ENCODE measurements at places on chromosomes 4 and X.

GRCh38 chrX:96841325-96841724 is 42.4 kb upstream of the RPA4 start:
- DNase-seq, result no peak

DNA sequence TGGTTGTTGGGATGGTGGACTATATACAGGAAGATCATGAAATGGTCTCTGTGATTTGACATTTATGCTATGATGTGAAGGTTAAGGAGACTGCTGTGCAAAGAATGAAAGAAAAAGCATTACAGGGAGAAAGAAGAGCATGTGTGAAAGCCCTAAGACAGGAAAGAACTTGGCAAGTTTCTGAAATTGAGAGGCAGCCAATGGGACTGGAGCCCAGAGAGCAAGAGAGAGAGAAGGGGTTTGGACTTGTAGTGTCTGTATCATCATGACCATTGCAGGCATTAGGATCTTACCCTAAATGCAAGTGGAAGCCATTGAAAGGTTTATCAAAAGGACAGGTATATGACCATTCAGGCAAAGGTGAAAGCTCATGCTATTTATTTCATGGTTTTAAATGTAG is 147.1 kb downstream of the NAA11 start:
- DNase-seq, result no peak

- DNase-seq, result no peak
Measured at GRCh38 chrX:53685711-53686110, 808 bp downstream of the HUWE1 start.

DNA sequence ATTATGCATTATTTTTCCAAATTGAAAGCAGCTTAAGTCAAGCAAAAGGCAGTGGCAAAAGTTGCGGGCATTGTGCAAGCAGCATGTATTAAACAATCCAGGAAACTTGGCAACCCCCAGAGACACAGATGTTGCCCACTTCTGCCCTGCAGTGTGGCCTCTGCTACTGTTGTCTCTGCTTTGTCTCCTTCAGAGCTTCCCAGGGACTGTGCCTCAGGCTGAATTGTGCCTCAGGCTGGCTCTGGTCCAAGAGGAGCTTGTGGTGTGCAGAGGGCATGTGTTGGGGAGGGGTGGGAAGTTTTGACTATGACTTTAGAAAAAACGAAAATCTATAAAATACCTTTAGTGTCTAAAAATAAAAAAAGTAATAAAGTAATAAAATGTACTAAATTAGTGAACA is 201.4 kb downstream of the CCSER1 start:
- no peak for DNase-seq

- peak; percentile 15 for DNase-seq
Measured at GRCh38 chrX:106177982-106178321, 9.8 kb downstream of the PWWP3B start.

- no peak for DNase-seq
Measured at GRCh38 chr4:140047786-140048185, 106.2 kb downstream of the MAML3 start.

- no peak for DNase-seq
Measured at GRCh38 chr4:15890246-15890829, 48.2 kb downstream of the FGFBP1 start.

DNA sequence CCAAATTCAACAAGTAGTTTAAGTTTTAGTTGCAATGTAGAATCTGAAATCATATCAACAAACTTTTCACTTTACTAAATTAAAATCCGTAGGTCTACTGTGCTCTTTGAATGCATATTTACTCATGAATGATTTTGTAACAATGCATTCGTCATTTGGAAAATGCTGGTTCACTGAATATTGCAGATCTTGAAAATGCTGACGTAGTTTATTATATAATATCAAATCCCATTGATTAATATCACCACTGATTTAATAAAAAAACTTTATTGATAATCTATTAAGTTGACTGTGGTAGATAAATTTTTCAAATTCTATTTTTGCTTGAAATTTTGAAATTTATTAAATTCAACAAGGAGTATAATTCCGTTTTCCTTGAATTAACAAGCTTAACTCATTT is 540.0 kb downstream of the GRID2 start:
- no peak for DNase-seq

GRCh38 chr4:134422776-134423175 is 221.2 kb upstream of the PABPC4L start:
- DNase-seq, result no peak

GRCh38 chrX:56233682-56234081 is 1.5 kb downstream of the KLF8 start:
- no peak for DNase-seq

- no peak for DNase-seq
Measured at GRCh38 chr4:26212528-26212927, 108.3 kb upstream of the RBPJ start.

DNA sequence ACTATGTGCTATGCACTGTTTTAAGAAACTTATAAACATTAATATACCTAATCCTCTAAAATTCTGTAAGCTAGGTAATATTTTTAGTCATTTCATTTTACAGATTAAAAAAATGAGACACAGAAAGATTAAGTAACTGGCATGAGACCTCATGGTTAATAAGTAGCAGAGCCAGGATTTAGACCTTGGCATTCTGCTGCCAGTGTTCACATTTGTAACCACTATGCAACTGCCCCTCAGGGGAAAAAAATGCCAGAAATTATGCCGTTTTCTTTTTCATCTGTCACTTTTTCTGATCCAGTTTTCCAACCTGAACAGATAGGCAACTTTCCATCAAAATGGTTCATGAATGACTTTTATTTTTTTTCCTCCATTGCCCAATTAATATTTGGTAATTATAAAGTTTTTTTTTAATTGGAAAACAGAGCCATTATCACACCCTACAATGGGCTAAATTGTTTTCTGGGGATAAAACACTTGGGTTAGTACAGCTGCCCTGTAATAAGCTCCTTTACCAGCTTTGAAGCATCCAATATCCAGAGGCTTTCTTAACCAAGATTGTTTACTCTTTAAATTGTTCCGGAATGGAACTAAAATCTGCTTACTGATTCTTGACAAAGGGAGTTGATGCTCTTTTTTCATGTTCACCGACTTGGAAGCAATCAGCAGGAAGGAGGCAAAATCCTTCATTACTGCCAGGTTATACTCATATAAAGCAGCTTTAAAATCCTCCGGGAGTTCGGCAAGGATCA is 56.4 kb upstream of the DDX60 start:
- no peak for DNase-seq

- DNase-seq, result peak; percentile 69
Measured at GRCh38 chr4:175947117-175947722, 118.4 kb upstream of the WDR17 start.

DNA sequence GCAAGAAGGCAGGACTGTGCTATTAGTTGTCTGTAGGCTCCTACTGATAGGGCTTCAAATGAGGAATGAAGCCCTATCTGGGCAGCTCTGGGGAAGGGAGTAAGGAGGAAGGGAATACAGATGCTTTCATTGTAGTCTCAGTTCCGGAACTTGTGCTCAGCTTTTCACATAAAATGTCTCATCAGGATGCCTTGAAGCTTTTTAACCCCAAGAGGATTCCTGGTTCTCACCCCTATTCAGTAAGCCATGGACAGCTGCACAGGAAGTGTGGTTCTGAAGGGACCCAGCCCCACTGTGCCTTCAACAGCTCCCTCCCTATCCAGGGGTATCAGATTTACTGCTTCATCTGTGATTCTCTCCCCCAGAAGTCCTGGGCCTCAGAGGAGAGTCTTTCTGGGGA is 5.0 kb downstream of the ARMCX5 start:
- no peak for DNase-seq

- DNase-seq, result peak; percentile 51
Measured at GRCh38 chr4:139555705-139556070, 331 bp downstream of the SETD7 start.

DNA sequence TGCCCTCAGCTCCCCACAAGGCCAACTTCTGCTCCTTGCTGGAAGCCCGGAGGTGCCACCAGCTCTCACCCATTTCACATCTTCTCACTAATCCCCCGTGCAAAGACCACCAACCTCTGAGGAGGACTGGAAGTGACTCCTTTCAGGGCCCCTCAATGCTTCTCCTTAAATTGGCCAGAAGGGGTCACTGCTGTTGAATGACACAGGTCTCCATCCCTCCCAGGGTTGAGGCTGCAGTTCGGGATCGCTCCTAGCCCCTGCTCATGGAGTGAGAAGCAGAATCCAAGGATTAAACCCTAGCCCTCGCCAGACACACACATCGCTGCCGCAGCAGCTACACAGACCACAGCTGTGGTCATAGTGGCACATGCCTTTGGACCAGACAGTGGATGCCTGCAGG is 279.5 kb upstream of the TAPT1 start:
- DNase-seq, result no peak

- DNase-seq, result no peak
Measured at GRCh38 chrX:19272452-19272851, 71.3 kb upstream of the PDHA1 start.

DNA sequence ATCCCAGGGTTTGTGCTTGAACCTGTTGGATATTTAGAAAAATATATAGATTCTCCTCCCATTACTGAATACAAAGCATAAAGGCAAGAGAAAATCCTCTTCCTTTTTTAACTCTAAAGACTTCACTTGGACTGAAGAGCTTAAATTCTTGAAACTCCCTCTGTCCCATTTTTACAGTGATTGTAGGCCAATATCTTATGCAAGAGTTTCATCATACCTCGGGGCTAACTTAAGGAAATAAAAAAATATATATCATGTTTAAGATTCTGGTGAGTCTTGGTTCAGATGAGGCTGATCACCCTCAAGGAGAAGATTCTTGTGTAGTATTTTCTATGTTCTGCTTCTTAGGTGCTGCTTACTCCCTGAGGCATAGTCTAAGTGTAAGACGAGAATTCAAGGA is 1449.6 kb downstream of the C4orf33 start:
- DNase-seq, result no peak

DNA sequence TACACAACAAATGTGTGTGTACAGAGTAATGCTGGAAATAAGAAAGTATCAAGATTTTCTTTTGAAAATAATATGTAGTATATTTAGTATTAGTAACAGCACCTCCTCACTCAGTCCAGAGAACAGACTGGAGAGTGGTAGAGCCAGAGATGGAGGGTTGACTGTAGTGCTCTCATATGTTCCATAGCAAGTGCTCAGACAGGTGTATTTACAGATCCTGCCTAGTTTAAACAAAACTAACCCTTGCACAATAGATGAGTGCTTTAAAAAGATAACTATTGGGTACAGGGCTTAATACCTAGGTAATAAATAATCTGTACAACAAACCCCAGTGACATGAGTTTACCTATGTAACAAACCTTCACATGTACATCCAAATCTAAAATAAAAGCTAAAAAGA is 381.0 kb upstream of the EMCN start:
- no peak for DNase-seq

DNA sequence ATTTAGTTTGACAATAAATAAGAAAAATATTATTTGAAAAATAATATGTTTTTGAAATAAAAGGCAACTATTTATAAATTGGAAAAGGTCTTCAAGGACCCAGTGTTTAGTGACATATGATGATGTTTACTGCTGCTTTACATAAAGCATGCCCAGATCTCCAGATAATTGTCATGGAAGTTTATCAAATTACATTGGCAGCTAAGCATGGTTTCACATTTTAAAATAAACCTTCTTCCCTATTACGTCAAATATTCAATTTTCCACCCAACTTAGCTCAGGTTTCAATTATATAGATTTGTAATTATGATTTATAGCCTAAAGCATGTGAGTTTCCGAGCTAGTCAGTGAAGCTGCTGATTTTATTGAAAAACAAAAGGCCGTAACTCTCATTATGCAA is 417.2 kb downstream of the CFAP47 start:
- no peak for DNase-seq

- no peak for DNase-seq
Measured at GRCh38 chr4:30950737-30951136, 230.6 kb downstream of the PCDH7 start.

GRCh38 chrX:123990602-123991001 is 29.1 kb downstream of the STAG2 start:
- no peak for DNase-seq

DNA sequence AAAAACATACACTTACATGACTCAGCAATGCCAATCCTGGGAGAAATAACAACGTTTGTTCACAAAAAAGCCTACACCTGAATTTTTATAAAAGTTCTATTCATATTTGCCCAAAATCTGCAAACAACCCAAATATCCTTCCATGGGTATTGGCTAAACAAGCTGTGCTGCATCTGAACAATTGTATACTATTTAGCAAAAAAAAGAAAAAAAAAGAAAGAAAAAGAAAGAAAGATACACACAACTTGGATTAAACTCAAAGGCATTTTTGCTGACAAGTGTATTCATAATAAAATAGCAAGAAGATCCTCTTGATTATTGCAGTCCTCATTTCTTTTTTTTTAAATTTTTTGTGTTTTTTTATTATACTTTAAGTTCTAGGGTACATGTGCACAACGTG is 24.5 kb upstream of the MAGEA3 start:
- DNase-seq, result no peak

GRCh38 chr4:159736411-159736810 is 633.5 kb downstream of the RAPGEF2 start:
- no peak for DNase-seq

DNA sequence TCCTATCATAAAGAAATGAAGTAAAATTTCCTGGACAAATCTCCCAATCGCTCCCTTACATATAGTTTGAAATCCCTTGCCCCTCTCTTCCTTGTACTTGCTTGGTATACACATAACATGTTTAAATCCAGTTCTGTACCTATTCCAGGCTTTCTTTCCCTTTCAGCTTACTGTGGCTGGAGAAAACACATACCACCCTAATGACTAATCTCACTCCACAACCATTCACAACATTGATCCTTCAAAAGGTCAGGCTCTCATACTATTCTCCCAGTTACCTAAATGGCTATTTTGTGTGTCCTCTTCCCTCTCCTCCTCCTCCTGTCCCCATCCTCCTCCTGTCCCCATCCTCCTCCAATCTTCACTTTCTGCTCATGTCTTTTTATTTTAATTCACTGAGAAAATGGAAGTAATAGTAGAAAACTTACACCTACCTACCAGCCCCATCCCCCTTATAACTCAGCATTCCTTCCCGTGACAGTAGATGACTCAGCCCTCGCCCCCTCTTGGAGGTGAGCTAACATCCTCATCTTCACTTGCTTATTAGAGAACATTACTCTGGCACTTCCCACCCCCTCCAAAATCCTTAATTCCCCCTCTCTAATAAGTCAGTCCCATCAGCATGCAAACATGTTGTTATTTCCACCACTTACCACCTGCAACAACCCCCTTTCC is 77.5 kb downstream of the IL15 start:
- DNase-seq, result no peak

DNA sequence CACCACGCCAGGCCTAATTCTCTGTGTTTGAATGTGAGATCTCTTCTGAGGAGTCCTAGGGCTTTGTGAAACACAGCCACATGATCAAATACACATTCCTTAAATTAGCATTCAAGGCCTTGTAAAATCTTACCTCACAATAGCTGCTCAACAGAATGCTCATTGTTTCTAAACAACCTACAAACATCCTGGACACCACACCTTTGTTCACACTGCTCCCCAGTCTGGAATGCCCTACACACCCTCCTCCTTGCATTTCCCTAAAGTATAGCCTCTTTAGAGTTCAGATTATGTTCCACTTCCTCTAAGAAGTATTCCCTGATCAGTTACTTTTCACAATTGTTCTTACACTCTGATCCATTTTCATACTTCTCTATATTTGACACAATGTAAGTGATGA is 110.6 kb downstream of the AGTR2 start:
- DNase-seq, result no peak
